ENCODE measurements at places on chromosomes 2 and 18. TPM values are rescaled to one million over a fixed set of nuclear protein-coding genes. Genes with fewer than 3 reads are reported as not detected.

Gene IL36RN
- total RNA-seq = not detected

Gene ZNF516
- 32.0 TPM for total RNA-seq

Gene MYOM1
- total RNA-seq = 0.52 TPM

Gene RFTN2
- total RNA-seq = not detected

Gene PTPRN
- total RNA-seq = not detected

Gene SMC6
- 26.4 TPM for total RNA-seq

Gene RGPD3
- total RNA-seq = 0.15 TPM

Gene SPATA3
- total RNA-seq = not detected

All from HCT116 (cell line).